Muscle of leg (tissue), 16 donors: ENCODE measurements at places on chromosomes 11 and 22. TPM values are rescaled to one million over a fixed set of nuclear protein-coding genes. Genes with fewer than 3 reads are reported as not detected.

The NFAM1 gene
- total RNA-seq = 0.62 TPM

The SLCO2B1 gene
- total RNA-seq = 8.2 TPM

The VPREB1 gene
- 0.18 TPM for total RNA-seq

The MUC6 gene
- not detected for total RNA-seq

The CASP5 gene
- 0.09 TPM for total RNA-seq

The OR4S1 gene
- total RNA-seq = not detected

The DKK3 gene
- total RNA-seq = 61.1 TPM

The CDKN1C gene
- total RNA-seq = 198 TPM

The SMC1B gene
- 0.04 TPM for total RNA-seq

The UBQLNL gene
- 0.18 TPM for total RNA-seq

DNA sequence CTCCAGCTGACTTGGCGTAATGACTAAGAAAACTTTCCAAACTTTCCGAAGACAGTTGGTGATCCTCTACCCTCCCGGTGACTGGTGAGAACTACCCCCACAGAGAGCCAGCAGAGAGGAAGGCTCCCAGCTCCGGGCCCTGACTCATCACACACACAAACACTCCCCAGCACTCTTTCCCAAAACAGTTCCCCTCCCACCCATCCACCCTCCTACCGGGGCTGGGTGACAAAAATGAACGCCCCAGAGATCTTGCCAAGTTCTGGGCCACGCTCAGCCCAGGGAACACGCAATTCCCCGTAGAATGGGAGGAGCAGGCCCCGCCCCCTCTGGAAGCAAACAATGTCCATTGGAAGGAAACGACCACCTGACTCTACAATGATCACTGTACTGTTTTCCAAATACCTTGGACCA is 21.3 kb upstream of the JAM3 start:
- peaks cover 16% of the 10 kb centered on the region for H3K27me3 ChIP-seq
- H3K4me1 ChIP-seq = peaks cover 21% of the 10 kb centered on the region

- no peak for DNase-seq
- peaks cover 3% of the 10 kb centered on the region for H3K27me3 ChIP-seq
- no peak overlapping the region for H3K4me3 ChIP-seq
- H3K4me1 ChIP-seq = peaks cover 3% of the 10 kb centered on the region
Measured at GRCh38 chr11:11265320-11265719, 87.7 kb downstream of the CSNK2A3 start.

DNA sequence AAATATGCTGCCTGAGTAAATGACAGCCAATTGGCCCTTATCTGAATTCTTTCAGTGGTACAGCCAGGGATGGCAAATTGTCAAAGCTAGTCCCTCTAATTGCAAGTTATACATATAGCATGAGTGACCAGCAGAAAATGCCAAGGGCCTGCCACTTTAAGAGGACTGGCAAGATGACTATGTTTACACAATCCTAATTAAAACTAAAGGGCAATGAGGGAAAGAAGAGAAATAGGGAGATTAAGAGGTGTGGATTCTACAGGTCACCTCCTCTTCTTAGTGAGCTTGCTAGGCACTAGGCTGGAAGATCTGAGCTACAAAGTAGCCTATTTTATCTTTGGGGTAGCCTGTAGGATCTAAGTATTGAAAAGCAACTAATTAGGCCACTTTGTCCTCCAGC is 13.5 kb downstream of the NUMA1 start:
- H3K27me3 ChIP-seq = no peaks in the 10 kb centered on the region
- H3K27ac ChIP-seq = peak overlapping the region; percentile 44
- peaks cover 8% of the 10 kb centered on the region for H3K36me3 ChIP-seq
- H3K4me3 ChIP-seq = no peak overlapping the region
- DNase-seq = no peak

DNA sequence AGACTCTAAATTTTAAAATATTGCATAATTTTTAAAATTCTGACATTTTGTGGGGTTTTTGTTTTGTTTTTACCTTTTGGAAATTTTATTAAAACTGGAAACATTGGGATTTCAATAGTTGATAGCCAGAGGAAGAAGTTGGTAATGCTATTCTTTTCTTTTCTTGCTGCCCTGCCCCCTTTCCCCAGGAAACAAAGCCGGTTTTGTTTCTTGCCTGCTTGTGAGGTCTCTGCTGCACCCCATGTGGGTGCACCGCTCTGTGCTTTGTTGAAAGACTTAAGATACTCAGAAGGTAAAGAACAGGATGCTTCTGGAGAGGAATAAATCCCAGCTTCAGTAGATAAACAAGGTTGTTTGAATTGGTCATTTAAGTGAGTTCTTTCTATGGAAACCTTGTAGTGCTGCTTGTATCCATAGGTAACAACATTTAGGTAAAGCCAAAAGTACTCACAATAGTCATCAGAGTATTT is 87.5 kb downstream of the YAP1 start:
- H3K4me1 ChIP-seq = no peaks in the 10 kb centered on the region
- DNase-seq = no peak
- no peak overlapping the region for H3K27ac ChIP-seq
- H3K4me3 ChIP-seq = no peak overlapping the region

GRCh38 chr22:32462452-32462851 is 1.8 kb downstream of the BPIFC start:
- no peaks in the 10 kb centered on the region for H3K36me3 ChIP-seq
- no peak overlapping the region for H3K27ac ChIP-seq
- no peaks in the 10 kb centered on the region for H3K4me1 ChIP-seq
- H3K4me3 ChIP-seq = no peak overlapping the region

DNA sequence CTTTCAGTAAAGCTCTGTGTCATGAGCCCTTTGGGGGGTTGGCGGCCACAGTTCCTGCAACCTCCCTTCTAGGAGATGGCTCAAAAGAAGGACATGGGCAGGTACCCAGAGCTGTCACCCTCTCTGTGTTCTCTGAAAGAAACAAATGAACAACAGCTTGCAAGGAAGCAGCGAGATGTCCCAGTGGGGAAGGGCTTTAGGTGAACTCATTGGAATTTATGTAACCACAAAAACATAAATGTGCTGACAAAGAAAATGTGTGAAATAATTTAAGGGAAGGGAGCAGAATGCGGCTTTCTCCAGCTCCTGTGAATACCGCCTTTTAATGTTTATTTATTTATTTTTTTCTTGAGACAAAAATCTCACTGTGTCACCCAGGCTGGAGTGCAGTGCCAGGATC is 3.3 kb downstream of the PARVG start:
- H3K27ac ChIP-seq = no peak overlapping the region
- H3K27me3 ChIP-seq = peaks cover 23% of the 10 kb centered on the region
- H3K4me3 ChIP-seq = no peak overlapping the region
- DNase-seq = no peak
- H3K36me3 ChIP-seq = no peaks in the 10 kb centered on the region
- peaks cover 3% of the 10 kb centered on the region for H3K4me1 ChIP-seq

- no peak for DNase-seq
- H3K27ac ChIP-seq = peak overlapping the region; percentile 75
- H3K4me3 ChIP-seq = peak overlapping the region; percentile 85
- peaks cover 68% of the 10 kb centered on the region for H3K4me1 ChIP-seq
- peaks cover 31% of the 10 kb centered on the region for H3K36me3 ChIP-seq
Measured at GRCh38 chr11:69641681-69642548, 959 bp downstream of the CCND1 start.

DNA sequence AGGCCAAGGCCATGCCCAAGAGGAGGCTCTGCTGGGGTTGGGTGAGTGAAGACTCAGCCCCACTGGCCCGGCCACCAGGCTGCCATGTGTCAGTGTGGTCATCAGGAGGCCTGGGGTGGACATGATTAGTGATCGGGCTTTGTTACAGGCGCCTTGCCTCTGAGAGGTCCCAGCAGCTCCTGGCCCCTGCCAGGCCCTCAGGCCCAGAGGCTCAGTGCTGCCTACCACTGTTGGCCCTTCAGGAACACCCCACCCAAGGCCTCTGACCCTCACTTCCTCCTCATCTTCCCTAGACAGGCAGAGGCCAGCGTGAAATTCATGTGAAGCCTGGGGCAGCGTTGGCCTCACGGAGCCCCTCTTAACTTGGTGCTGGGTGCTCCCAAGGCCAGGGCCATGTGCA is 2.2 kb downstream of the MRPL23 start:
- H3K27me3 ChIP-seq = no peaks in the 10 kb centered on the region
- no peak overlapping the region for H3K27ac ChIP-seq
- no peaks in the 10 kb centered on the region for H3K36me3 ChIP-seq
- DNase-seq = no peak
- peaks cover 9% of the 10 kb centered on the region for H3K4me1 ChIP-seq

DNA sequence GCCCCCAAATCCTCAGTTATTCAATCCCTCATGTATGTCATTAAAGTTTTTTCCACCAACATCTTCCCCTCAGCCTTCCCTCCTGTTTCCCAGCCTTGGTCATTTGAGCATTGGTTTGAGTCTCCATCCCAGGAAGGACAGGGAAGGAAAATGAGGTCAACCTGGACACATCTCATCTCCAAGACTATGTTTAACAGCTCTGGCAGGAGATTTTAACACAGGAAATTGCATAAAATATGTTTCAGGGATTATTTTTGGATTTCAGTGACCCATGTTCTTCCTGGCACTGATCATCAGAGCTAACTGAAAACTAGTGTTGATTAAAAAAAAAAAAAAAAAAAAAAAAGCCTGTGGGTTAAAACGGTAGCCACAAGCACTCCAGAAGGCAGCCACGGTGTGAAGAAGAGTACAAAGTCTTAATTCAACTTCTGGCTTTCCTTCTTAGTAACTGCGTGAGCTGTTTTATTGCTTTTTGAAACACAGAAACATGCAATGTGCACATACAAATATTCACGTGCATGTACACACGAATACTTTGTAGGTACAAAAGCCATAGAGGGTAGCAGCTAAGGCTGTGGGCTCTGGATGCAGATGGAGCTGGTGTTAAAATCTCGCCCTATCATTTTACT is 164.4 kb upstream of the DDI1 start:
- no peak overlapping the region for H3K4me3 ChIP-seq
- peak; percentile 59 for DNase-seq
- no peaks in the 10 kb centered on the region for H3K27me3 ChIP-seq
- no peak overlapping the region for H3K27ac ChIP-seq

- no peak overlapping the region for H3K27ac ChIP-seq
- no peaks in the 10 kb centered on the region for H3K4me1 ChIP-seq
- DNase-seq = no peak
- H3K27me3 ChIP-seq = peaks cover 4% of the 10 kb centered on the region
- no peak overlapping the region for H3K4me3 ChIP-seq
Measured at GRCh38 chr11:65699306-65699705, 12.7 kb upstream of the KAT5 start.

DNA sequence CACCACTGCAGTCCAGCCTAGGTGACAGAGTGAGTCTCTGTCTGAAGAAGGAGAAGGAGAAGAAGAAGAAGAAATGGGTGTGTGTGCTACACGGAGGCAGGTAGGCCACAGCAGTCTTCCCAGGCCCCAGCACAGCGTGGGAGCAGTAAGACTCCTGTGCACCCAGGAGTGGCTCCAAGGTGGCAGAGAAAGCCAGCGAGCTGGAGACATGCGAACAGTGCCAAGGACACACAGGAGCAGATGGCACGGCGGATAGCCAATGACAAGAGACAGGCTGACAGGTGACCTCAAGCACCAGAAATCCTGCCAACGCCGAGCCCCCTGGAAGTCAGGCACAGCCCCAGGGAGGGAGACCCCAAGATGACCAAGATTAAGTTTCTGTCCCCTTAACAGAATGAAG is 9.0 kb upstream of the SCGB1A1 start:
- DNase-seq = no peak
- H3K27me3 ChIP-seq = no peaks in the 10 kb centered on the region
- no peak overlapping the region for H3K4me3 ChIP-seq

DNA sequence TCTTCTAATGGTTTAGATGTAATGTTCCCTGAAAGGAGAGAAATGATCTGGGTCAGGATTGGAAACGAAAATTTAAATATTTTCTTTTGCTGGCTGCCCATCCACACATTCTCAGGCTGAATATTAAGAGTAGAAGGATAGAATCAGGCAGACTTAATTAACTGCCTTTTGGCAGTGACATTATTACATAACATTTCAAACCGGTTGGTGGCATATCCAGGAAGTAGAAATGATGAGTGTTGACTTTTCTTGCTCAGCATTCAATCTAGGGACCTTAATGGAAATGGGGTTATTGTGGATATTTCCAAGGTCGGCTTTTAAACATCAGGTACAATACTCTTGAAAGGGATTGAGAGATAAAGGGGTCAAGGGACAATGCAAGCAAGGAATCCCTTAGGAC is 677.4 kb upstream of the ARHGAP42 start:
- H3K4me3 ChIP-seq = no peak overlapping the region
- no peak for DNase-seq
- no peaks in the 10 kb centered on the region for H3K4me1 ChIP-seq
- H3K27me3 ChIP-seq = no peaks in the 10 kb centered on the region
- no peak overlapping the region for H3K27ac ChIP-seq

- H3K4me1 ChIP-seq = peaks cover 5% of the 10 kb centered on the region
- no peak overlapping the region for H3K4me3 ChIP-seq
- no peaks in the 10 kb centered on the region for H3K36me3 ChIP-seq
Measured at GRCh38 chr11:2458321-2458720, 13.5 kb downstream of the KCNQ1 start.

DNA sequence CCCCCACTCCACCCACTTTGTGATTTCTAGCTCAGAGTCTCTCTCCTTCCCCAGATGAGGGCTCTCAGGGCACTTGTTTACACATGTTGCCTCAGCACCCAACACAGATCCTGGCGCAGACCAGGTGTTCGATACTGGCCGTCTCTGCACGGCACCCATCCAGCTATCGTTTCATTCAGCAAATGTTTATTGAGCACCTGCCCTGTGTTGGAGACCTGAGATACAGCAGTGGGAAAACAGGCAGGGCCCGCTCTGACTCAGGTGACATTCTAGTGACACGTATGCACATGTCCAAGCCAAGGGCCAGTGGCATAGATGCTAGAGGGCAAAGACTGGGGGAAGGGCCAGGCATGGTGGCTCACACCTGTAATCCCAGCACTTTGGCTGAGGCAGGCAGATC is 71.9 kb downstream of the NFAM1 start:
- H3K27me3 ChIP-seq = peaks cover 45% of the 10 kb centered on the region
- no peaks in the 10 kb centered on the region for H3K36me3 ChIP-seq
- no peak overlapping the region for H3K4me3 ChIP-seq

GRCh38 chr11:130738611-130739010 is 177.7 kb downstream of the SNX19 start:
- H3K27ac ChIP-seq = peak overlapping the region; percentile 76
- H3K4me1 ChIP-seq = peaks cover 19% of the 10 kb centered on the region
- H3K27me3 ChIP-seq = no peaks in the 10 kb centered on the region
- H3K4me3 ChIP-seq = no peak overlapping the region

DNA sequence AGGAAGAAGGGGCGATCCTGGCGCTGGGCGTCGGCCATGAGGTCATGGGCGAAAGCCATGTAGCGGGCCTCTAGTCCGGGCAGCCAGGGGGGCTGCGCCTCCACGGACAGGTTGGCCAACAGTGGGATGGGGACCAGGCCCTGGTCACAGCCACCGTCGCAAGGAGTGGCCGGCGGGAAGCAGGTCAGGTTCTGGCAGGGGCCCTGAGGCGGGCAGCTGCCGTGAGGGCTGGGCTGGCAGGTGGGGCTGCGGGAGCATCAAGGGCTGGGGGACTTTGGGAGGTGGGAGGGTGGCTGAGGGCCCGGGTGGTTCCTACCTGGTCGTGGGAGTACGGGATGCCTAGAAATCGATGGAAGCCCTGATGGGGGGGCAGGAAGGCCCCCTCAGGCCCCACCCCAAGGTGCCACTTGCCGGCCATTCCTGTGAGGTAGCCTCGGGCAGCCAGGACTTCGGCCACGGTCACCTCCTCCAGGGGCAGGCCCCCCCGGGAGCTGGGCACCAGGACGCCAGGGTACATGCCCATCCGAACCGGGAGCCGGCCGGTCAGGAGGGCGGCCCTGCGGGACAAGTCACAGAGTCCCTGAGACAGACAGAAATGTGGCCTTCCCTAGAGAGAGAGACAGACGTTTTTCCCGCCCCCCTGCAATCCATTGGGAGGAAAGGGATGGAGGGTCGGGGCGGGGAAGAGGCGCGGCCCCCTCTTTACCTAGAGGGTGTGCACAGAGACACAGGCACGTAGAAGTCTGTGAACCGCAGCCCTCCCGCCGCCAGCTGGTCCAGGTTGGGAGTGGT is 906 bp downstream of the ARSA start:
- H3K27ac ChIP-seq = peak overlapping the region; percentile 76
- H3K4me1 ChIP-seq = peaks cover 16% of the 10 kb centered on the region
- peak; percentile 35 for DNase-seq
- peak overlapping the region; percentile 64 for H3K4me3 ChIP-seq
- H3K36me3 ChIP-seq = no peaks in the 10 kb centered on the region
- peaks cover 4% of the 10 kb centered on the region for H3K27me3 ChIP-seq
